Inflammatory macrophage treated with lipopolysaccharide for 4 hours (primary cell): ENCODE measurements at places on chromosomes 6 and 20.

DNA sequence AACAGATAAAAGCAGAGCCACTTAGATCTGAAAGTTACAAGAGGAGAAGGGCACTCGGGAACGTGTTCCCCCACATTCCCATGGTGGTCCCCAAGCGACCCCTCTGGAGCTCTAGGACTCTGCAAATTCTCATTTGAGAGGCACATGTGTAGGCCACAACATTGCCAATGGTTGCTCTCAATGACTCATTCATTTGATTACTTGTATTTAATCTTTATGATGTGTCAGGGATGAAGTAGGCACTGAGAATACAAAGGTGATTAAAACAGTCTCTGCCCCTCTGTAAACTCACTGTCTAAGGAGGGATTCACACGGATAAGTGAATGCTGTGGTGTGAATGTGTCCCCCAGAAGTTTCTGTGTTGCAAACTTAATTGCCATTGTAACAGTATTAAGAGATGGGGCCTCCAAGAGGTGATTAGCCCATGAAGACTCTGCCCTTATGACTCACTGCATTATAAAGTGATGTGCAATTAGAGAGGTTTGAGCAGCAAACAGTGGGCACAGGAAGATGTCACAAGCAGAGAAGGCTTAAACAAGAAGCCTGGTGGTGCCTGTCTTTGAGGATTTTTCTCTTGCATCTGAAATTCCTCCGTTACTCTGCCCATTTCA lies 34.0 kb upstream of the TRAM2 start:
- no peak for DNase-seq

GRCh38 chr6:109466212-109466923 lies 10.8 kb upstream of the MICAL1 start:
- no peak for DNase-seq

GRCh38 chr6:41799559-41799911 lies 12.0 kb downstream of the TOMM6 start:
- DNase-seq = no peak

DNA sequence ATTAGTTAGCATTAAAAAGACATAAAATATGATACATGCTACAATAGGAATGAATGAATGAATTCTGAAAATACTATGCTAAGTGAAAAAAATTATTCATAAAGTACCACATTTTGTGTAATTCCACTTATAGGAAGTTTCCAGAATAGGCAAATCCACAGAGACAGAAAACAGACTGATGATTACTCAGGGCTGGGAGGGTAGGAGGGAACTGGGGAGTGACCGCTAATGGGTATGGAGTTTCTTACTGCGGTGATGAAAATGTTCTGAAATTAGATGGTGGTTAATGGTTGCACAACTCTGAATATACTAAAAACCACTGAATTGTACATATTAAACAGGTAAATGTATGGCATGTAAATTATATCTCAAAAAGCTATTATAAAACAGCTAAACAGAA lies 22.6 kb downstream of the FERMT1 start:
- DNase-seq = peak; percentile 57

GRCh38 chr6:127956260-127956888 lies 55.5 kb upstream of the THEMIS start:
- no peak for DNase-seq

DNA sequence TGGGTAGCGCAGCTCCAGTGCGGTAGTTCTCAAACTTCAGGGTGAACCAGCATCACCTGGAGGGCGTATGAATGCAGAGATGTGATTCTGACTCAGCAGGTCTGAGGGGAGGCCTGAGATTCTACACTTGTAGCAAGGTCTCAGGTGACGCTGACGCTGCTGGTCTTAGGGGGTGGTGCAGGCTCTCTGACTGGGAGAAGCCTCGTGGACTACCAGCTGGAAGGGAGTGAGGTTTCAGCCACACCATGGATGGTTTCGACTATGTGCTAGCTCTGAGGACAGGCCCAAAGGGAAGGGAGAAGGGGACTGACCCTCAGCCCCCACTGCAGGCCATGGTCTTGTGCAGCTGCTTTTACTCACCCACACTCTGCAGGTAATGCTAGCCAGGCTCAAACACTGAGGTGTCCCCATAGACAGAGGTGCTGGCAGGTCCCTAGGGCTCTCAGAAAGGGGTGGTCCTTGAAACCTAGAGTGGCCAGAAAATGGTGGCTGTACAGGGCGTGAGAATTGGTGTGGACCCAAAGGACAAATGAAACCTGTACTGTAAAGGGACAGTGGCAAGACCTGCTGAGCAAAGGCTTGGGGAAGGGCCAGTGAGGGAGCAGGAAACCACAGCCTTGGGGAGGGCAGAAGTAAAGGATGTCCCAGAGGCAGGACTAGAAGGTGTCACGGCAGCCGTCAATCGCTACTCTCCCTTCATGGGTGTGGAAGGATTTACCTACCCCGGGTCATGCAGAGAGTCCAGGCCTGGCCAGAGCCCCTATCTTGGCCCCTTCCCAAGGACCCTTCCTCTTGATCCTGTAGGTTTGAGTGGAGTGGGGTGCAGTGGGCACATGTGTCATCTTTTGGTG lies 52.7 kb downstream of the EBF4 start:
- no peak for DNase-seq

DNA sequence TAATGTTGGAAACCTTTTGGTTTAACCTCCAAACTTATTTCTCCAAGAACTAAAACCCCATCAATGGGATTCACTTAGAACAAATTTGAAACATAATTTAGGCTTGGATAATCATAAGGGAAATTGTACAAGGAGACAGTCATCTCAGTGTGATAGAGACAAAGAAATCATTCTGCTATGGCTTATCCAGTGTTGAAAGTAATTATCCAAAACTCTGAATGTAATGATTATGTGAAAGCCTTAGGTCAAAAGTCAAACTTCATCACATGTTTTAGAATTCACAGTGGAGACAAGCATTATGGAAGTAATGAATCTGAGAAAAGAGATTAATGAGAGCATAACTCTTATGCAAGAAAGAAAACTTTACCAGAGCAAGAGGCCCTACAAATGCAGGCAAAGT lies 20.0 kb downstream of the MC3R start:
- DNase-seq = no peak

- DNase-seq = no peak
Observed at GRCh38 chr6:12548526-12548925, 168.0 kb upstream of the PHACTR1 start.

DNA sequence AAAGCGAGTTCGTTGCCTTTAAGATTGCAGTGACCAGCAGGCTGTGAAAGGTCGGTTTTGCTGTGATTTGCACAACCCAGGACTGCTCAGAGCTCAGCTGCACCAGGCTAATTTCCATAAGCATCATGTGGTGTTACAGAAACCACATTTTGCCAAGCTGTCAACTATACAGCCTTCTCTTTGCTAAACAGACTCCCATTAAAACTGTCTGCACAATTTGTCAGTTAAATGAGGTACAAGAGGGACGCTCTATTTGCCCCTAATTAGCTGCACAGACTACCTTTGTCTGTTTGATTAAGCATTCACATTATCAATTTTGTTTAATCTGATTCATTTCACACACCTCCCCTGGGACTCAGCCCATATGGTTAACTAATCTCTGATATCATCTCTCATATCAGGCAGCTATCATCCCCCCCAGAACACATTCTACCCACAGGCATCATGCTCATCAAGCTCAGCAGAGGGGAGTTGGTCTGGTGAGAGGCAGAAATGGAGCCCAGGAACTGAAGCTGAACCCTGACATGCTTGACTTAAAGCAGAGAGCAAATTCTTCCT lies 62.1 kb downstream of the OLIG3 start:
- no peak for DNase-seq

DNA sequence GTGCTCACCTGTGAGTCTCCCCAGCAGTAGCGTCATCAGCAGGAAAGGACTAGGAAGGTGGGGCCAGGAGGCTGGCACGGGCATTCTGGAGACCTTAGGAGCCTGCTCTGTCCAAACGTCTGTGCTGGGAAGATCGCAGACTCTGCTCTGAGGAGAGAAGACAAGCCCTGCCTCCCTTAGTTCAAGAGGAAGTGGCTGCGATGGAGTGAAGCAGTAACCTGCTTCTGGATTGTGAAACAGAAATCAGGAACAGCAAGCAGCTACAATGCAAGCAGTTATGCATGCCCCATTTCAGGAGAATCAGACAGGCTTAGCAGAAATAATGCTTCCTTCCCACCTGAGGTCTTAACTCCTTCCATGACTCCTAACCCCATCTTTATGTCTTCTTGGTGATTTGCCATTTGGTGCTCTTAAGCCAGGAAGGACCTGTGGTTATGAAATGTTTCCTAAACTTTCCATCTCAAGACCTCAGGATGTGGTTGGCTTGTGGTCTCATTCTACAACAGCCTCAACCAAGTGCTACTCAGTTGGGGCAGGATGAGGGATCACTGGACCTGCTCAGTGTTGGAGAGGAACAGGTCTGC lies at the start of gene SIRPB1:
Gene SIRPB1, minus strand, starts transcription at position 149 of the 584 bp plus-strand sequence. Its CDS starts 65 bp downstream, at position 84.
- DNase-seq = peak; percentile 83
